ENCODE measurements at places on chromosomes 13 and 19. TPM values are rescaled to one million over a fixed set of nuclear protein-coding genes. Genes with fewer than 3 reads are reported as not detected.
A peak's percentile ranks its signal among the peaks of the same experiment; 100 is the strongest.

GRCh38 chr13:49498206-49498605 lies 2.5 kb downstream of the PHF11 start:
- no peak overlapping the region for H3K4me3 ChIP-seq
- no peak for DNase-seq
- H3K4me1 ChIP-seq: peaks cover 52% of the 10 kb centered on the region
- H3K27me3 ChIP-seq: no peaks in the 10 kb centered on the region

GRCh38 chr13:114142640-114143490 lies 10.4 kb upstream of the RASA3 start:
- no peak for DNase-seq
- H3K4me3 ChIP-seq: no peak overlapping the region
- no peaks in the 10 kb centered on the region for H3K27me3 ChIP-seq
- no peaks in the 10 kb centered on the region for H3K36me3 ChIP-seq

DNA sequence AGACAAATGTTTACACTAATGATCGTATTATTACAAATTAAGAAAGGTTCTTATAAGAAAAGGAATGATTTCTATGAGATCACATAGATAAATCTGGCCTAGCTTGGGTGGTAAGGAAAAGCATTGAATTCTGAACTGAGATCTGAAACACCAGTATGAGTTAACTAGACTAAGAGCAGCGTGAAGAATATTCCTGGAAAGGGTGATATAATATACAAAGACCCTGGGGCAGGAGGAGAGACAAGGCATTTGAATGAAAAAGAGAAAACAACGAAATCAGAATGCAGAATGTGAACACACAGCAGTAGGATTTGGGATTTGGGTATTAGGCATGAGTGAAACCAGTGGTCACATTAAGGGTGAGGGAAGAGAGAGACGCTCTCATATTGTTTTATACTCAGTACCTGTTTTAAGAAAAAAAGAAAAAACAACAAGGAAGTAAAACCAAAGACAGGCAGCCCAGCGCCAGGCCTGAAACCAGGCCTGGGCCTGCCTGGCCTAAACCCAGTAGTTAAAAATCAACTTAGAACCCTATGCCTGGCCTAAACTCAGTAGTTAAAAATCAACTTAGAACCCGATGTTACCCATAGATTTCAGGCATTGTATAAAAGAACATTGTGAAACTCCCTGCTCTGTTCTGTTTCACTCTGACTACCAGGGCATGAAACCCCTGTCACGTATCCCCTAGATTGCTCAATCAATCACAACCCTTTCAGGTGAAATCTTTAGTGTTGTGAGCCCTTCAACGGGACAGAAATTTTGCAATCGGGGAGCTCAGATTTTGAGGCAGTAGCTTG lies 287.1 kb downstream of the ITGBL1 start:
- H3K27me3 ChIP-seq: no peaks in the 10 kb centered on the region
- no peak for DNase-seq
- H3K4me3 ChIP-seq: no peak overlapping the region
- H3K4me1 ChIP-seq: no peaks in the 10 kb centered on the region
- H3K36me3 ChIP-seq: no peaks in the 10 kb centered on the region
- H3K27ac ChIP-seq: no peak overlapping the region

- H3K36me3 ChIP-seq: peaks cover 24% of the 10 kb centered on the region
- H3K27ac ChIP-seq: peak overlapping the region; percentile 92
- H3K4me1 ChIP-seq: peaks cover 43% of the 10 kb centered on the region
- H3K4me3 ChIP-seq: peak overlapping the region; percentile 93
- no peaks in the 10 kb centered on the region for H3K27me3 ChIP-seq
These were observed 413 bp downstream of the N4BP2L2 start for GRCh38 chr13:32538143-32538620.

DNA sequence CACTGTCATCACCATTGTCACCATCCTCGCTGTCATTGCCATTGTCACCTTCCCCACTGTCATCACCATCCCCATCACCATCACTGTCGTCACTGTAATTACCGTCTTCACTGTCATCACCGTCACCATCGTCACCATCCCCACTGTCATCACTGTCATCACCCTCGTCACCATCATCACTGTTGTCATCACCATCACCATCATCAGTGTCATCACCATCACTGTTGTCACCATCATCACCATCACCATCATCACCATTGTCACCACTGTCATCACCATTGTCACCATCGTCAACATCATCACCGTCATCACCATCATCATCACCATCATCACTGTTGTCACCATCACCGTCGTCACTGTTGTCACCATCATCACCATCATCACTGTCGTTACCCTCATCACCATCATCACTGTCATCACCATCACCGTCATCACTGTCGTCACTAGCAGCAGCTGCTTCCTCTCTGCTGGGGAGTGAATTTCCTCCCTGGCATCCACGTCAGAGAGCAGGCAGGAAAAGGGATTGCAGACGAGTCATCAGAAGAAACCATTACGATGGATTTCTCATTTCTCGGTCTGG lies 27.3 kb downstream of the TMEM255B start:
- no peaks in the 10 kb centered on the region for H3K36me3 ChIP-seq
- no peak for DNase-seq
- no peaks in the 10 kb centered on the region for H3K4me1 ChIP-seq

GRCh38 chr13:26707122-26708006 lies 53.2 kb downstream of the GPR12 start:
- H3K4me1 ChIP-seq: no peaks in the 10 kb centered on the region
- no peaks in the 10 kb centered on the region for H3K36me3 ChIP-seq
- no peak overlapping the region for H3K27ac ChIP-seq
- DNase-seq: peak; percentile 42
- H3K4me3 ChIP-seq: no peak overlapping the region

GRCh38 chr13:95217920-95218830 lies 83.1 kb downstream of the ABCC4 start:
- H3K36me3 ChIP-seq: no peaks in the 10 kb centered on the region
- H3K4me3 ChIP-seq: no peak overlapping the region
- H3K27ac ChIP-seq: no peak overlapping the region
- no peaks in the 10 kb centered on the region for H3K4me1 ChIP-seq
- no peak for DNase-seq
- H3K27me3 ChIP-seq: no peaks in the 10 kb centered on the region

- no peaks in the 10 kb centered on the region for H3K27me3 ChIP-seq
- no peaks in the 10 kb centered on the region for H3K36me3 ChIP-seq
- no peaks in the 10 kb centered on the region for H3K4me1 ChIP-seq
- DNase-seq: no peak
- H3K27ac ChIP-seq: no peak overlapping the region
These were observed 50.6 kb downstream of the HSPH1 start for GRCh38 chr13:31111136-31111535.

DNA sequence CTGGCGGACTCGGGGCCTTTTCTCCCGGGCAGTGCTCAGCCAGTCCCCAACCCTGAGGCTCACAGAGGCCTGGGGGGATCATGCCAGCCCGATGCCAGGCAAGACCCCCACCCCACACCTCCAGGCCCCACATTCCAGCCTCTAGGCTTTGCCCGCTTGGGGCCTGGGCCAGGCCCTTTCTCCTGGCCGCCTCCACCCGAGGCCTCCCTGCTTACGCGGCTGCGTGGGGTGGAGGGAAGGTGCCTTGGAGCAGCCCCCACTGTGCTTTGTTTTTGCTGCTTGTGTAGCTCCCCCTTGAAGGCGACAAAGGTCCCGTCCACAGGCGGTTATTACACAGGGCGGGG lies 38.4 kb downstream of the SMIM24 start:
- no peak for DNase-seq
- no peak overlapping the region for H3K4me3 ChIP-seq
- no peaks in the 10 kb centered on the region for H3K27me3 ChIP-seq
- H3K27ac ChIP-seq: peak overlapping the region; percentile 22

- no peaks in the 10 kb centered on the region for H3K27me3 ChIP-seq
- peak overlapping the region; percentile 67 for H3K27ac ChIP-seq
- no peak for DNase-seq
- no peak overlapping the region for H3K4me3 ChIP-seq
- H3K4me1 ChIP-seq: peaks cover 50% of the 10 kb centered on the region
These were observed 115.3 kb downstream of the TBC1D4 start for GRCh38 chr13:75366380-75367280.

DNA sequence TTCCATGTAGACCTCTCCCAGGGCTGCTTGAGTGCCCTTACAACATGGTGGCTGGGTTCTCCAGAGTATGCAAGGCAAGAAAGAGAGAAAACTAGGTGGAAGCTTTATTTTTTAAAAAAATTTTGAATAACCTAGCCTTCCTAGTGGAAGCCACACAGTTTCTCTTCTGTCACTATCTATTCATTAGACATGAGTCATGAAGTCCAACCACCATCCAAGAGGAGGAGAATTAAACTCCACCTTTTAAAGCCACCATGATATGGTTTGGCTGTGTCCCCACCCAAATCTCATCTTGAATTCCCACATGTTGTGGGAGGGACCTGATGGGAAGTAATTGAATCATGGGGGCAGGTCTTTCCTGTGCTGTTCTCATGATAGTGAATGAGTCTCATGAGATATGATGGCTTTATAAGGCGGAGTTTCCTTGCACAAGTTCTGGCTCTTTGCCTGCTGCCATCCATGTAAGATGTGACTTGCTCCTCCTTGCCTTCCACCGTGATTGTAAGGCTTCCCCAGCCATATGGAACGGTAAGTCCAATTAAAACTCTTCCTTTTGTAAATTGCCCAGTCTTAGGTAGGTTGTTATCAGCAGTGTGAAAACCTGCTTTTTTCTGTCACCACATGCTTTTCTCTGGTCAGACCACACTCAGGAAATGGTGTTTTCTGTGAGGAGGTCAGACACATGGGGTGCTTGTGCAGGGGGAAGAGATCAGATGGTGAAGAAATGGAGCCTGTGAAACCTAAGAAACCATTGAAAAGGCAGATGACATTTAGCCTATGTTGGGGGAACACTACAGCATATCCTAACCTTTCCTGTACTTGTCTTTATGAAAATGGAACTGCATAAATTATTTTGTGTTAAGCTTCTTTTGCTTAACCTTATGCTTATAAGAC lies 57.7 kb downstream of the ANKRD10 start:
- no peak for DNase-seq
- no peaks in the 10 kb centered on the region for H3K27me3 ChIP-seq
- no peak overlapping the region for H3K4me3 ChIP-seq
- no peaks in the 10 kb centered on the region for H3K4me1 ChIP-seq

DNA sequence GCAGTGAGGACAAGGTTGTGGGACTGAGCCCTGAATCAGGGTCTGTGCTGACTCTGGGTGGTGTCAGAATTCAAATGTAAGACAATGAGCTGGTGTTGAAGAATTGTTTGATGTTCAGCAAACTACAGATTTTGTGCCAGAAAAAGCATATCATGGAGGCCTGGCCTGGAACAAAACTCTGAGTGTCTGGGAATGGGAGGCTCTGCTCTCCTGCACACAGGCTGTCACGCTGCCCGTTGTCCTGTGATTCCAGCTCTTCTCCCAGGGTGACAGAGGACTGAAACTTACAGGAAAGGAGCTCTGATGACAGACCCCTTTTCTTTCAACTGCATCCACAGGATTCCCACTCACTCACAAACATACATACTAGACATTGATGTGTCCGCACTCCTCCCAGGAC lies 120.1 kb downstream of the ZNF486 start:
- H3K36me3 ChIP-seq: no peaks in the 10 kb centered on the region
- H3K27ac ChIP-seq: no peak overlapping the region
- H3K4me3 ChIP-seq: no peak overlapping the region

GRCh38 chr13:95503662-95504061 lies 48.9 kb upstream of the CLDN10 start:
- no peak overlapping the region for H3K27ac ChIP-seq
- no peaks in the 10 kb centered on the region for H3K36me3 ChIP-seq

DNA sequence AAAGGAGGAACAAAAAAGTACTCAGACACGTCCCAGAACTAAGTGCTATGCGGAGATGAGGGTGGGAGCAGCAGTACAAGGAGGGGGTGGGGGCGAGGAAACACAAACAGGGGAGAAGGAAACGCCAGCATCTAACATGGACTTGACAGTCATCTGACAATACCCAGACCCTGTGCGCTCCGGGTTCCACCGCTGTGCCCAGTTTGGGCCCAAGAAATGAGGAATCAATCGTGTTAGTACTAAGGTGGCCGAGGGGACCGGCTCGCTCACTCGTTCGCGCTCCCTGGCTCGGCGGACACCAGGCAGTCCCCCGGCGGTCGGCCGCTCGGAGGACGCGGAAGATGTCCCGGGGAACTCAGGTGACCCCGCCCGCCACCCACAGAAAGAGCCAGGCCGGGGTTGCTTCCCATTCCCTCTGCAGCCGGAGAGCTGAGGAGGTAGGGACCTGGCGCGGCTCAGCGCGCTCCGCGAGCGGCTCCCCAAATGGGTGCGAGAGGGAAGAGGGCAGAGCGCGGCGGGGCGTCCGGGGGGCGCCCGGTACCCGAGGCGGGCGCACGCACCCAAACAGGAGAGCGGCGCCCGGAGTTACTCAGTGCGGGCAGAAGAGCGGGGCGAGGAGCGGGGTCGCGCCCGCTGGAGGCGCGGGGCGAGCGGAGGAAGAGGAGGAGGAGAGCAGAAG lies 616 bp downstream of the TSHZ3 start:
- no peaks in the 10 kb centered on the region for H3K4me1 ChIP-seq
- H3K27me3 ChIP-seq: no peaks in the 10 kb centered on the region
- H3K4me3 ChIP-seq: peak overlapping the region; percentile 86
- peak overlapping the region; percentile 94 for H3K27ac ChIP-seq

DNA sequence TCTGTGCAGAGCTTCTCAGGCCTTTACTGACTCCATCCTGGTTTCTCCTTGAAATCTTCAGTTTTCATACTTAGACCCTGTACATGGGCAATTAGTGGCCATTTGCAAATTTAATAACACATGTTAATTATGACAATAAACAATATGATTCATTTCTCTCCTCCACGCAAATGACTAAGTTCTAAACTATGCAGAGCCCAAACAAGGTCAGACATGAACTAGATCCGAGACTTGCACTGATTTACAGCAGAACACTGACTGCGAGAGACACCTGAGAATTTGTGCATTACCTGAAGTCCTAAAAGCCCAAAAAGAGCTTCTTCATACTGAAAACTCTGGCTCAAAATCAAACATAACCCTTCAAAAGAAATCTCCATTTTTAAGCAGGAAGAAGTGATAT lies 521.8 kb downstream of the MYO16 start:
- H3K27me3 ChIP-seq: no peaks in the 10 kb centered on the region
- no peak overlapping the region for H3K4me3 ChIP-seq
- DNase-seq: no peak
- H3K27ac ChIP-seq: no peak overlapping the region
- H3K36me3 ChIP-seq: no peaks in the 10 kb centered on the region

DNA sequence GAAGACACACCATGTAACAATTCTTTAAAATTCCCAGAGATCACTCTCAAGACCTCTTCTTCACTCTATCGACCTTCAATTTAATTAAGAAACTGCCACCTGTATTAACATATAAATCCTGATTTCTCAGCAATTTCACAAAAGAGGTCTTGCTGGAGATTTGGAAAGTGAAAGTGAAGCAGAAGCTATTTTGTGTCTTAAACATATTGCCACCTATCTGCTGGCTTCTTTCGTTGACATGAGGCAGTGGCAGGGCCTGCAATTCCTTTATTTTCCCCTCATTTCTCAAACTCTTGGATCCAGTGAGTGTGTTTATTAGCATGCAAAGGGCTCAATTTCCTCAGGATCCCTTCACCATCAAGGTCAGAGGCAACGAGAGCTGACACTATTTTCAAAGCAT lies 780.2 kb upstream of the SLITRK1 start:
- no peaks in the 10 kb centered on the region for H3K4me1 ChIP-seq
- no peak overlapping the region for H3K4me3 ChIP-seq
- no peak for DNase-seq

CLIP3 gene
- total RNA-seq: 2.7 TPM

OR7A5 gene
- total RNA-seq: not detected

ISOC2 gene
- total RNA-seq: 48.0 TPM

SUGT1 gene
- 44.3 TPM for total RNA-seq

PSG4 gene
- not detected for total RNA-seq

CAMSAP3 gene
- 1.00 TPM for total RNA-seq

CYP4F11 gene
- not detected for total RNA-seq

ZNF677 gene
- total RNA-seq: 21.3 TPM

TMEM255B gene
- total RNA-seq: 20.3 TPM

SCGB2B2 gene
- 1.00 TPM for total RNA-seq

ZNF574 gene
- 8.3 TPM for total RNA-seq

APOC4 gene
- total RNA-seq: not detected

SELENOV gene
- not detected for total RNA-seq

Measured in heart left ventricle (tissue), 16 donors.